Central memory CD8-positive, alpha-beta T cell (primary cell): ENCODE measurements at places on chromosomes 2 and 18.

GRCh38 chr2:120747706-120748105, 12.0 kb downstream of the GLI2 start:
- no peak for DNase-seq

GRCh38 chr2:150421126-150421651, 66.3 kb downstream of the RND3 start:
- no peak for DNase-seq

DNA sequence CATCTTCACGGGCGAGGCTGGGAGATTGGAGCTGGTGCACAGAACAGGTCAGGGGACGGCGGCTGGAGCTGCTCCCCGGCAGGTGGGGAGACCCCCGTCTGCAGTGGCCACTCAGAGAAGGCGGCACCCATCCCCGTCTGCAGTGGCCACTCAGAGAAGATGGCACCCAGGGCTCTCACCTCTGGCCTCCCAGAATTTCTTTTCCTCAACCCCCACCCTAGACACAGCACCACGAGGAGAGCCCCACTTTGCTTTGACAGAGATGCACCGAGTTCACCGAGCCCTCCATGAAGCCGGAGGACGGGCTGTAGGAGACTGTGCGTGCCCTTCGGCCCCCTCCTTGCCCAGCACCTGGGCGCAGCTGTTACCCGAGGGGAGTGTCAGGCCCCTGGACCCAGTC, 201.6 kb upstream of the SALL3 start:
- DNase-seq, result no peak

DNA sequence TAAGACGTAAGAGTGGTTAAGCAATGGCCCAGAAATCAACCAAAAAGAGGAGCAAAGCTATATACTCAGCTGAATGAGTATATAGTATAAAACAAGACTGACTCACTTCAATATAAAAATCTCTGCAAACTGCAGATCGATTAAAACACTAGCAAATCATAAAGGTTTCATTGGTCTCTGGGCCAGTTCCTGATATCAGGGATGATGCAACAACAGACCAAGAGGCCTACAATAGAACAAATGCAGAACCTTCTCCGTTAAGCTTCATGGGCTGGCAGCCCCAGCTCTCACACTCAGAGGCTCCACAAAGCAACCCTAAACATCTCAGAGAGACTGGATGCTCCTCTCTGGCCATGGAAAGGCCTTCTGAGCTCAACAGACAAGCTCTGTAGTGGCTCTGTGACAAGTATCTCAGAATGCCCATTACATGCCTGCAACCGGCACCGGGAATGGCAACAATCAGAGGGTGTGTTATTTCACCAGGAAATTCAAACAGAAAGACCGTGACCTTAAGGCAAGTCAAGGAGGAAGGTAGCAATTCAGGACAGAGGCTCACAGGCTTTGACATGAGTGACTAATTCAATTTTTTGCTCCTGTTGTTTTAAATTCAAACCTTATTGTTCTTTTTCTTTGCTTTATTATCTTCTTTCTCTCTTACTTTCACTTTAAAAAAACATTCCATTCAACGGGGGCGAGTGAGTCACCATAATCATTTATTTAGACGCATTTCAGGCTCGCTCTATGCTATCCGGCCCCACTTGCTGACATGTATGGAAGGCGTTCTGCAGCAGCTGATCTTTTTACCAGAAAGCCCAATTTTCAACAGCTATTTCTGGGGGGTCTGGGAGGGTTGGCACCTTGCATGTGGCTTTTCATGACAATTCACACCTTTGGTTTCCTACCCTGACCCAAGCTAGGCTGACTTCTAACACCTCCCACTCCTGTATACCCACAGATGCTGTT, 15.1 kb downstream of the CYRIA start:
- DNase-seq, result no peak

DNA sequence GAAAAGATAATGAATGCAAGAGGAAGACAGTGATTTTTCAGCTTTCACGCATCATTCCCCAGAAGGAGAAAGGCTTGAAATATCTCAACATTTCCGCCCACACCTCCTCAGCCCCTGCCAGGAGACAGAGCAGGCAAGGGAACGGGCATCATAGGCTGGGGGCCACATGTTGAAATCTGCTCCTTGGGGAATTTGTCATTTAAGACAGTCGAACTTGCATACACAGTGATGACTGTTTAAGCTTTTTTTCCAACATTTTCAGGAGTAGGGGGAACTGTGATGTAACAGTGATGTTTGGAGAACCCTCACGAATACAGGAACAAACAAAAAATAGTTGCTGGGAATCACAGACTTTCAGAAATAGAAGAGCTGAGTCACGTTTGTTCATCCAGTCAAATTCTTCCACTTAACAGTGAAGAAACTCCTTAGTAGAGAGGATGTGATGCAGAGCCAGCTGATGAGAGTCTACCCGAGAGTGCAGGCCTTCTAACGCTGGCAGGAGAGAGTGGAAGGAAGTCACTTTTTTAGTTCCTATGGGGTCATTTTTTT, 266.8 kb downstream of the ALPK2 start:
- no peak for DNase-seq

DNA sequence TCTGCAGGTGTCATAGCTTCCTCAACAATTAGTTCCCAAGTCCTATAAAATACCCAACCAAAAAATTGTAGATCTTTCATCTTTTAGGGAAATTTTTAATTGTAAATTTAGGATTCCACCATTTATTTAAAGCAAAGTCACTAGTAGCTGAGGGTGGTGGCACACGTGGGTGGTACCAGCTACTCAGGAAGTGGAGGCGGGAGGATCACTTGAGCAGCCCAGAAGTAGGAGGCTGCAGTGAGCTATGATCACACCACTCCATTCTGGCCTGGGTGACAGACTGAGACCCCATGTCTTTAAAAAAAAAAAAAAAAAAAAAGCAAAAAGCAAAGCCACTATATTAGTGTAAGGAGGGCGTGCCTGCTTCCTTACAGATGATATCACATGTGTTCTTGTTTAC, 60.3 kb upstream of the GREB1L start:
- no peak for DNase-seq

DNA sequence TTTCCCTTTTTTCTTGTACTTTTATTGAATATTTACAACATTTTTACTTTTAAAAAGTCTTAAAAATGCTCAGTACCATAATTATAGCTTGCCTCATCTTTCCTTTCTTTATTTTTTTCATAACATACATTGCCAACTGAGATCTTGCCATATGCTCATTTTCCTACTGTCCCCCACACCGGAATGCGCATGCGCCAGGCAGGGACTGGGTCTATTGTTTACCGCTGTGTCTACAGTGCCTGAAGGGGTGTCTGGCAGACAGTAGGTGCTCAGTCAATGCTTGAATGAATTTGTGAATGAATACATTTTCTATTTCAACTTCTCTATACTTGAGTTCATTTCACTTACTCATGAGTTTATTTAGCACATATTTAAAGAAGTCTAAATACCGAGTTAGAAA, 158.0 kb downstream of the CYP26B1 start:
- no peak for DNase-seq

- no peak for DNase-seq
Observed at GRCh38 chr2:151150331-151151320, 111.0 kb downstream of the RBM43 start.

- DNase-seq, result no peak
Observed at GRCh38 chr18:6370410-6370809, 44.3 kb downstream of the L3MBTL4 start.

DNA sequence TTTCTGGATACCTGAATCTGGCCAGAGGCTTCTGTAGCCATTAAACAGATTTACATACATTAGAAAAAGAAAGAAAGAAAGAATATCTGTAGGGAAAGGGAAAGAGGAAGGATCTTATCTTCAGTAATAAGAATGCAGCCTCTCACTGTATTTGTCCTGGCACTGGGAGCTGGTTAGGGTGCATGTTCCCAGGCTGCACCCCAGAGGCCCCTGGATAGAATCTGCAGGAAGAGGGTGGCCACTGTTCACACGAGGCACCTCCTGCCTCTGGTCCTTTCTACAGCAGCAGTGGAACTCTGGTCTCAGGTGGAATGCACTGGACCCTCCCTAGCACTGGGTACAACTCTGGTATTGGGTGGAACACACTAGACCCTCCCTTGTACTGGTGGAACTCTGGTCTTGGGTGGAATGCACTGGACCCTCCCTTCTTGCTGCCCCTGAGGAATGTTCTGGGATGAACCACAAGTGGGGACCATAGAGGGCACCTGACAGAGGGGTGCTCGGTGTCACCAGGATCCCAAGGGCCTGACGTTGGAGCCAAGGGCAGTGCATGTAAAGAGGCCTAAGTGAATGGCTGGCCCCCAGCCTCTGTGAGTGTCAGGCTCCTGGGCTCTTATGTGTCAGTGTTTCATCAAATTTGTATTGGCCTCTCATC, 27.4 kb upstream of the PXDN start:
- no peak for DNase-seq

GRCh38 chr18:48788373-48788772, 162.4 kb downstream of the SMAD7 start:
- DNase-seq, result no peak

GRCh38 chr18:11651899-11652298, 37.2 kb upstream of the GNAL start:
- no peak for DNase-seq

DNA sequence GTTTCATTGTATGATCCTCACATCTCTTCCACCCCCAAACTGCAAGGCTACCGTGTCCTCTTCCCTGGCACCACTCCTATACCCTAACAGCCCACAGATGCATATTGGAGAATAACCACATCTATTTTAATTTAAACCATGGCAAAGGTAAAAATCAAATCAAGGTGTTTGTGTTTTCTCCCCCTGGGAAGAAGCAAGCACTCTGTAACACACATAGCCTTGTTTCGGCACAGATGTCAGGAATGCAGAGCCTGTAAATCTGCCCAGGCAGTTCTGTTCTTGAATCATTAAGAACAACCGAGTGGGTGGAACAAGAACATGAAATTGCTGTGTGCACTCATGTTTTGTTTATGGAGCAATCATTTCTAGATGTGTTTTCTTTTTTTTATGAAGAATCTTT, 6.8 kb upstream of the COX7A2L start:
- DNase-seq, result no peak

DNA sequence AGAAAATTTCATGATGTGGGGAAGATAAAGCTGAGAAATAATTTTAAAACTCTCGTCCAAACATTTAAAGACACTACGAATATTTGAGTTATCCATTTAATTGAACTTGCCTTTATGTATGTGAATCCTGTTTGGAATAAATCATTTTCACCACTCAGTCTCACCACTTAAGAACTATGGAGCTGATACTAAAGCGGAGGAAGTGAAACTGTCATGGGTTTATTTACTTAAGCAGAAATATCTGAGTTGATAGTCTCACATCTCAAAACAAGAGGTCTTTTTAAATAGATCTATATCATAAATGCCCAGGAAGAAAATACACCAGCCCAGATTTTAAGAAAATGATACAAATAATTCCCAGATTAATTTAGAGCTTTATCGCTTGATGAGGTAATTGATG, 532.4 kb downstream of the ZNF804A start:
- DNase-seq, result no peak

DNA sequence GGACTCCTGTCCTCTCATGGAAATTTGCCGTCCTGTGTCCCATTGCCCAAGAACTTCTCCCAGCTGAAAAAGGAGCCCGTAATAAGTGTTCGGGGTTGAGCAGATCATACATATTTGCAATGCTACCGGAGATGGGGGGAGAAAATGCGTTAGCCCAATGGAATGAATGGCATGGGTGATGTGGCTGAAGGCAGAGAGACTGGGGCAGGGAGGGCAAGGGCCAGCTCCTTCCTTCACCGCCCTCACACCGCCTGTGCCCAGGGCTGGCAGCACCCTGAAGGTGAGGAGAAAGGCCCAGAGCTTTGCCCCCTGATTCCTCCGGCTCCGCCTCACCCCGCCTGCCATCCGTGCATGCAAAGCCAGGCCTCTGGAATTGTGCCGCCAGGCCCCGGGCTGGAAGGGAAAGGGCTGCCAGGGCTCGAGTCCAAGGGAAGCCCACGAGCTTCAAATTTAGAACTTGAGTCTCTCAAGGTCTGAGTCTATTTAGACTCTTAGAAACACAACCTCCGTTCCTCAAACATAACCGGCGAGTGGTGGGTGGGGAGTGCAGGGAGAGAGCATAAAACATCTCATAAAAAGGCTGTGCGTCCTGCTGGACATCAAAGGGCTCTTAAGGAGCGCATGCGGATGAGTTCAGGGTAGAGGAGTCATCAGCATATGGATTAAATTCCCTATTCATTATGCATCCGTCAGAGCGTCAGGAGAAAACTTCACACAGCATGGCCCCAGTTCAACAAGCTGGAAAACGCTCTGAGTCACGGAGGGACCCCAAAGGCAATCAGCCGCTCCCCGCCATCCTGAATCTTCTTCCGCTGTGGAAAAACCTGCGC, 121.7 kb upstream of the GLI2 start:
- no peak for DNase-seq

- DNase-seq, result no peak
Observed at GRCh38 chr2:43057026-43057741, 169.2 kb downstream of the ZFP36L2 start.

DNA sequence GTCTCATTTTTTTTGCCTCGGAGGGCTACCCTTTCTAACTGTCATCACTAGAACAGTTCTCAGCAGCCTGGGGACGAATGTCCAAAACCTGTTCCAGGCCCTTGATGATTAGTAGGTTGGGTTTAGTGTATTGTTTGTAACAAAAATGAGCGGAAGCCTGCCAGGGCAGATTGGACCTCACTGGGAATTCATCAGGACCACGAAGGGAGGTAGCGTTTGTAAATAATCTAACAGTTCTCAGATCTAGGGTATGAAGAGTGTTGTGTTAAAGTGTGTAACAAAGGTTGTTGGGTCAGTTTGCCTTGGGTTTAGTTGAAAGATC, 799 bp downstream of the CEP68 start:
- no peak for DNase-seq

DNA sequence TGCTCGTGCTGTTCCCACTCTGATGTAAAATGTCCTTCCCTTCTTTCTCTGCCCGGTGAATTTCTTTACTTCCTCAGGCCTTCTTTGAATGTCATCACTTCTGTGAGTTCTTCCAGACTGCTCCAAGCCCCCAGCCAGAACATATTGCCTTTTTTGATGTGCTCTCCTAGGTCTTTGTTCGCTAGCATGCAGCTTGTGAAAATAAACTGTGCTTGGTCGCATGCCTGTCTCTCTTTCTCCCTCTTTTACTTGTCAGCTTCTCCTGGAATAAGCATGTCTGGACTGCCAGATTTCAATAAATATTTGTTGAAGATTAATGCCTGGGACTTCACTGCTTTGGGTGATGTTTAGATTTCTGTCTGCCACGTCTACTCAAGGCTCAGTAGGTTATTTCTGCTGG, 82.7 kb upstream of the ARHGAP28 start:
- no peak for DNase-seq

DNA sequence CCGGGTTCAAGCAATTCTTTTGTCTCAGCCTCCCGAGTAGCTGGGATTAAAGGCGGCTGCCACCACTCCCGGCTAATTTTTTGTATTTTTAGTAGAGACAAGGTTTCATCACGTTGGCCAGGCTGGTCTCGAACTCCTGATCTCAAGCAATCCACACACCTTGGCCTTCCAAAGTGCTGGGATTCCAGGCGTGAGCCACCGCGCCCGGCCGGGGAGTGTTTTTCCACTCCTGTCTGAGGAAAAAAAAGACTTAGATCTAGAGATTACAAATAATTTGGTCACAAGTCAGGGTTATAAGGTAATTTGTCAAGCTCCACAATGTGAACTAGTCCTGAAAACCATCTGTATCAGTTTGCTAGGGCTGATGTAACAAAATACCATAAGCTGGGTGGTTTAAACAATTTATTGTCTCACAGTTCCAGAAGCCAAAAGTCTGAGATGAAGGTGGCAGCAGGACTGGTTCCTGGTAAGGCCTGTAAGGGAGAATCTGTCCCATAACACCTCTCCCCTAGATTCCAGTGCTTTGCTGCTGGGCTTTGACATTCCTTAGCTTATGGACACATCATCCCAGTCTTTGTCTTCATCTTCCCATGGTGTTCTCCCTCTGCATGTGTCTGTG, 40.7 kb upstream of the SP3 start:
- no peak for DNase-seq

- DNase-seq, result no peak
Observed at GRCh38 chr2:241865957-241866789, 3.4 kb upstream of the RTP5 start.
